Effector memory CD8-positive, alpha-beta T cell (primary cell): ENCODE measurements at places on chromosomes 4 and X.

DNA sequence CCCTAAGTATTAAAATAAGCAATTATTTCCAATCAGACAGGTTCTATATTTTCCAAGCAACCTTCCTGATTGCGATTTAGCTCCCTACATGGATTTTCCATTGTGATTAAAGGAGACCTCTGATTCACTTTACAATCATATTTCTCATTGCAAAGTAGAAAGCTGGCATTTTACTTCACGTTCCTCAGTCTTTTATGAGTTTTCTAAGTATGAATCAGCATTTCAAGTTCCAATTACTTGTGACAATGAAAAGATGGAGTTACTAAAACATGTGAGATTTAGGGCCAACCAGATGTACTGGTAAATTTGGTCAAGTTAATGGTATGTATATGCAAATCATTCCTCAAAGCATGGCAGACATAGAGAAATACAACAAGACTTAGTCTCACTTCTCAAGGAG is 206.2 kb downstream of the KCNIP4 start:
- no peaks in the 10 kb centered on the region for H3K36me3 ChIP-seq
- no peak for DNase-seq
- no peak overlapping the region for H3K4me3 ChIP-seq
- no peak overlapping the region for H3K27ac ChIP-seq

DNA sequence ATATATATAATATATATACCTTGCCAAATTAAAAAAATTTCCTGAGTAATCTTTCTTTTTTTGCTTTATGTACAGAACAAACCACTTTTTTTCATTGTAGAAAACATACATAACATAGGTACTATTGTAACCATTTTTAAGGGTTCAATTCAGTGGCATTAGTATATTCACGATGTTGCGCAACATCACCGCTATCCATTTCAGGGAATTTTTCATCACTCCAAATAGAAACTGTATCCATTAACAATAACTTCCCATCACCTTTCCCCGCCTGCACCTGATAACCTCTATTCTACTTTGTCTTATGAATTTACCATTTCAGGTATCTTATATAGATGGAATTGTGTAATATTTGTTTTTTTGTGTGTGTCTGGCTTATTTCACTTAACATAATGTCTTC is 124.7 kb downstream of the MGST2 start:
- H3K36me3 ChIP-seq: no peaks in the 10 kb centered on the region
- no peak overlapping the region for H3K27ac ChIP-seq
- no peak for DNase-seq

DNA sequence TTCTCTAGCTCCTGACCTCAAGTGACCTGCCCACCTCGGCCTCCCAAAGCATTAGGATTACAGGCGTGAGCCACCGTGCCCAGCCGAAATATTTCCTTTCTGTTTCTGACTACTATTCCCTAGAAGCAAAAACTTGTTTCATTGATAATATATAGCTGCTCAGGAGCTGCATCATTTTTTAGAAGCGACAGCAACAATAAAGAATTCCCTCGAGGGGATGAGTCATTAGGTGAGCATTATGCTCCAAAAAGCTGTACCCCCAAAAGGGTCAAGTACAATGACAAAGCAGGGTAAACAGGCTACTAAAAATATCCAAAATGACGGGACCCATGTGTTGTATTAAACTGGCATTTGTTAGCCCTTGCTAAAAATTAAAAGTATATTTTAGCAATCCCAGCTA is 67.0 kb downstream of the RBM47 start:
- no peak overlapping the region for H3K27ac ChIP-seq
- no peaks in the 10 kb centered on the region for H3K36me3 ChIP-seq
- DNase-seq: no peak
- no peak overlapping the region for H3K4me3 ChIP-seq
- H3K4me1 ChIP-seq: no peaks in the 10 kb centered on the region

DNA sequence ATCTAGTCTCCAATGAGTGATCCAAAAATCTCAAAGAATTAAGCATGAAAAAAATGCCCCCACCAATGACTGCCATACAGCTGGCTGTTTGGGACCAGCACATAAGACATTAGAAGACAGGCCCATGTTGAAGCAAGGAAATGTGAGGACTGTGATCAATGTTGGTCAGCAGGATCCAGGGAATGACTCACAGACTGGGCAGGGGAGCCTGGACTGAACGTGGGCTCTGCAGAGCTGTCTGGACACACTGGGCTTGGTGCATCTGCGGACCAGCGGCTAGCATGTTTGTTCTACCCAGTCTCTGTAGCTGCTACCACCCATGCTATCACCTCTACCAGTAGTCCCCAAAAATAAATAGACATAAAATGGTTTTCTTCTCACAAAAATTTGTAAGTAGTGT is 108.6 kb downstream of the PALLD start:
- H3K27ac ChIP-seq: no peak overlapping the region
- no peaks in the 10 kb centered on the region for H3K36me3 ChIP-seq
- H3K4me1 ChIP-seq: no peaks in the 10 kb centered on the region
- H3K27me3 ChIP-seq: peaks cover 20% of the 10 kb centered on the region
- no peak overlapping the region for H3K4me3 ChIP-seq

DNA sequence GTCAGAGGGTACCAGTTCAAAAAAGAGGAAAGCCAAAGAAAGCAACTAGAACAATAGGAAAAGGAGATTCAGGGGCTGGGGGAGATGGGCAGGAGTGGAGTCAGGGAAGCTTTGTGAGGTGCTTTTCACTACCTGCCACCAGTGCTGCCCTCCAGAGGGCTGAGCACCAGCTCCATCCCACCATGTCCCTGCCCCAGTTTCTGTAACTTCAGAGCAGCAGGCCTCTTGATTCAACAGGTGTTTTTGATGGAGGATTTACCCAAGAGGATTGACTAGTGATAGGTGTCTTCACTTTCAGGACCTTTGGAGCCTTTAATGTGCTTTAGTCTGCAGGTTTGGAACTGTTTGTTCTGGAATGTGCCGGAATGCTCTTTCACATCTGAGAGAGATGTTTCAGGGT is 12.1 kb downstream of the KIT start:
- no peak overlapping the region for H3K4me3 ChIP-seq
- DNase-seq: no peak
- no peak overlapping the region for H3K27ac ChIP-seq

GRCh38 chrX:23008431-23009099 is 8.8 kb downstream of the DDX53 start:
- no peak overlapping the region for H3K27ac ChIP-seq
- no peaks in the 10 kb centered on the region for H3K36me3 ChIP-seq
- H3K27me3 ChIP-seq: no peaks in the 10 kb centered on the region
- H3K4me3 ChIP-seq: no peak overlapping the region
- DNase-seq: no peak

DNA sequence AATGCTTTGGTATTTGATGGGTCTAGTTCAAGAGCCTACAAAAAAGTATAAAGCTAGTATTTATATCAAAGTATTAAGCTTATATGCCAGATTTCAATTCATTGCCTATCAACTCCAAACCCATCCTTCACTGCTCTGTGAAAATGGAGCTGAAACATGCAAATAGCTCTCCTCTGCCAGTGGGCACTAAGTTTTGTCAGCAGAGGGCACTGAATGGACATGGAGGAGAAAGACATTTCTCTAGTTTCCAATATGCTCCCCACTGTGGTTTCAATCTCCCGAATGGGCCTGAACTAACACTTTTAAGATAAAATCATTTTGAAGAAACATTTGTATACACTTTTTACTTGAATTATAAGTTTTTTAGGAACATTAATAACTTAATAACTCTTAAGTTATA is 12.4 kb downstream of the PPID start:
- no peak overlapping the region for H3K27ac ChIP-seq
- H3K4me3 ChIP-seq: no peak overlapping the region
- H3K4me1 ChIP-seq: no peaks in the 10 kb centered on the region
- H3K36me3 ChIP-seq: peaks cover 77% of the 10 kb centered on the region
- H3K27me3 ChIP-seq: no peaks in the 10 kb centered on the region

DNA sequence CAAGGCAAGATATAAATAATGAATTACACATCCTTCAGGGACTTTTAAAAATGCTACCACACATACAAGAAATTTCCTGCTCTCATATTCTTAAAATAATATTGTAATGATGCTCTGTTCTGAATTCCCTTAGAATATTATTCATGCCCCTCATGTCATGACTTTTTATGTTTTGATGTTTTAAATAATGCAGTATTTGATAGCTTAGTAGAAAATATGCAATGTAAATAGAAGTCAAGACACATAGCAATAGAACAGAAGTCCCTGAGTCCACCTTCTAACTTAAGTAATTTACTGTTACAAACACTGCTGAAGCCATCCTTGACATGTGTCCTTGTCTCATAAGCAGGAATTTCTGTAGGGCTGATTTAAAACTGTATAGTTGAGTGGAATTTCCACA is 1071.2 kb upstream of the LCORL start:
- DNase-seq: no peak
- H3K27me3 ChIP-seq: no peaks in the 10 kb centered on the region
- H3K27ac ChIP-seq: no peak overlapping the region
- H3K36me3 ChIP-seq: no peaks in the 10 kb centered on the region
- no peak overlapping the region for H3K4me3 ChIP-seq

GRCh38 chrX:40746521-40746920 is 11.2 kb upstream of the MED14 start:
- no peaks in the 10 kb centered on the region for H3K27me3 ChIP-seq
- H3K36me3 ChIP-seq: peaks cover under 1% of the 10 kb centered on the region
- DNase-seq: no peak
- no peaks in the 10 kb centered on the region for H3K4me1 ChIP-seq
- no peak overlapping the region for H3K27ac ChIP-seq

DNA sequence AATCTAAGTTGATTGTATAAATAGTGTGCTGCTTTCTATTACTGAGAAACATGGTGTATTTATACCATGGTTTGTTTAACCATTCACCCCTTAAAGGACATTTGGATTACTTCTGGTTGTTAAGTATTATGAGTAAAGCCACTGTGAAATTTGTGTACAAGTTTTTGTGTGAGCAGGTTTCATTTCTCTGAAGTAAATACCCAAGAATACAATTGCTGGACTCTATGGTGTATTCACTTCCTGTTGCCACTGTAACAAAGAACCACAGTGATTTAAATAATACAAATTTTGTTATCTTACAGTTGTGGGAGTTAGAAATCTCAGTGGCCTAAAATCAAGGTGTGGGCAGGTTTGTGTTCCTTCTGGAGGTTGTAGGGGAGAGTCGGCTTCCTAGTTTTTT is 869.6 kb downstream of the CCSER1 start:
- no peaks in the 10 kb centered on the region for H3K36me3 ChIP-seq
- H3K4me1 ChIP-seq: no peaks in the 10 kb centered on the region
- H3K4me3 ChIP-seq: no peak overlapping the region

DNA sequence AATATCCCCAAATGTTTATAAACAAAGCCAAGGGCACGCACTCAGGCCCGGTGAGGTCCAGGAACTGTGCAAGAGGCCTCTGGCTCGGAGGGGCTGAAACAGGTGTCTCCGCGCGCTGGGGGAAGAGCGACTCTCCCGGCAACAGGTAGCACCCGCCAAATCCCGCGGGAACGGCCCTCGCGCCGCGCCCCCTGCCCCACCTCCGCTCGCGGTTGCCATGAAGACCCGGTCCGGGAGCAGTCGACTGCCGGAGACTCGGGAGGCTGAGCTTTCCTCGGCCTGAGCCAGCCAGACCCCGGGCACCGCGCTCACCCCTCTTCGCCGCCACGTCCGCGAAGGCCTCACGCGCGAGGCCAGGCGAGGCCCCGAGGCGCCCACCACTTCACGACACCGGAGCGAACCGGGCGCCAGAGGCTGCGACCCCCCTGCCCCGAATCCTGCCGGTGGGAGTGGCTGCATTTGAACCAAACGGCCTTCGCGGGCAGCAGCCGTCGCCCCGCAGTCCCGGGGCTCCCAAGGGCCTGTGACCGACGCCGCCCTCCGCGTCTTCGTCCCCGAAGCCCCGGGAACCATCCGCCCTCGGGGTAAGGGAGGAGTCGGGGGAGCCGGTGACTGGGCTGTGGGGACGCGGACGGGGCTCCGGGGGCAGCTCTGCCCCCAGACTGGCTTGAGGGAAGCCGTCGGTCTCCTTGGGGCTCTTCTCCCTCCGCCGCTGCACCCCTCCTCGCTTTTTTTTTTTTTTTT is at the start of gene NSUN7:
Gene NSUN7, plus strand, starts transcription at position 239 of the 744 bp plus-strand sequence. CDS start 739 bp downstream, outside the sequence.
- H3K36me3 ChIP-seq: no peaks in the 10 kb centered on the region
- no peak within 1 kb of the TSS for H3K27ac ChIP-seq
- no peak for DNase-seq
- H3K4me3 ChIP-seq: peak within 1 kb of the TSS; percentile 53
- H3K27me3 ChIP-seq: peaks cover 47% of the 10 kb centered on the region

DNA sequence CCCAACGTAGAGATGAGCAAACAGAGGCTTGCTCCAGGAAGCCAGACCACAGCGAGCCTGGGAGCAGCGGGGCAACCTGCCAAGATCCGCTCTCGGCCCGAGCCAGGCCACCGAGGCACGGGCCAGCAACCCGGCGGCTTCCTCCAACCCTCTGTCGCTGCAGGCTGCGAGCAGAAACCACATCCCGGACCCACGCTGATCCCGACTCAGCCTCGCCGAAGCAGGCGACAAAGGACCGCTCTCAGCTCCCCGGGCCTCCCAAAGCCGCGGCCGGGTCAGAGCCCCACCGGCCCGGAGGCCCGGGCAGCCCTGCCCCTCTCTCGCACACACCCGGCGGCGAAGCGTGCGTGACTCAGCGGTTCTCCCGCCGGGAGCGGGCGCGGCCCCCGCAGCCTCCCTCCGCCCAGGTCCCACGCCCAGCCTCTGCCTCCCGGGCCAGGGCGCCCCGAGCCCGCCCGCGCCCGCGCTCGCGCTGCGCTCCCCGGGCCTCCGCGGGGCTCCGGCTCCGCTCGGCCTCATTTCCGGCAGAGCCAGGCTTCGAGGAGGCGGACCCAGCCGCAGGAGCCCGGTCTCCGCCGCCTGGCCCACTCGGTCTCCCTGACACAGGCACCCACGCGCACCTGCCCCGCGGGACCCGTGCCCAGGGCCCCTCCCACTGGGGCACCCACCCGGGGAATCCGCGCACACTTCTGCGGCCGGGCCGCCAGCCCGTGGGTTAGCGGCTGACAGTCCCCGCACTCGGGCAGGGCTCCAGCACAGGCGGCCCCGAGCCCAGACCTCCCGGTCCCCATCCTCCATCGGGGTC is 1.7 kb downstream of the PPP2R2C start:
- peaks cover 71% of the 10 kb centered on the region for H3K27me3 ChIP-seq
- no peaks in the 10 kb centered on the region for H3K36me3 ChIP-seq
- peak overlapping the region; percentile 32 for H3K27ac ChIP-seq
- peak overlapping the region; percentile 55 for H3K4me3 ChIP-seq
- DNase-seq: no peak

- H3K4me1 ChIP-seq: peaks cover 5% of the 10 kb centered on the region
- no peak overlapping the region for H3K27ac ChIP-seq
- peaks cover 12% of the 10 kb centered on the region for H3K36me3 ChIP-seq
These were observed 71.6 kb downstream of the PAPSS1 start for GRCh38 chr4:107648178-107648991.

DNA sequence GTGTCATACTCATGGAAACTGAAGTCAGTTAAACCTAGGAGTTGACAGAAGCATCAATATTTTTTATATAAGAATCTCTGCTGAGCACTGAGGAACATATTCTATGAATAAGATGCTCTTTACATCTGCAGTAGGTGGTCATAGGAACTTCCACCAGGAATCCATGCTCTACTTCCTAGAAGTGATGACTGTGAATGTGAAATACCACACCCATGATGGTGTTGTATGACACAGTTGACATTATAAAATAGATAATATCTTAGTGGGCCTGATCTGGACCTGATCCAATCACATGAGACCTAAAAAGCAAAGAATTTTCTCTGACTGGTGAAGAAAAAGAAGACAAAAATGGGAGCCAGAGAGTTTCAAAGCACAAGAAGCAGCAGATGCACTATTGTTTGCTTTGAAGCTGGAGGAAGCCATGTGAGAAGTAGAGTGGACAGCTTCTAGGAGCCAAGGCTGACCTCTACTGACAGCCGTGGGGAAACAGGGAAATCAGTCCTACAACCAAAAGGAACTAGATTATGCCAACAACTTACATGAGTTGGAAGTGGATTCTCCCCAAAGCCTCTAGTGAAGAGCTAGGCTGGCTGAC is 68.6 kb upstream of the HS3ST1 start:
- H3K27ac ChIP-seq: no peak overlapping the region
- no peaks in the 10 kb centered on the region for H3K27me3 ChIP-seq
- H3K36me3 ChIP-seq: no peaks in the 10 kb centered on the region
- H3K4me3 ChIP-seq: no peak overlapping the region
